Kidney capillary endothelial cell (primary cell): ENCODE measurements at places on chromosomes 4 and X.
A peak's percentile ranks its signal among the peaks of the same experiment; 100 is the strongest.

GRCh38 chr4:139691-140090 lies 15.4 kb downstream of the ZNF718 start:
- no peak for DNase-seq

GRCh38 chrX:24426340-24426913 lies 38.7 kb upstream of the PDK3 start:
- DNase-seq, result no peak

GRCh38 chrX:20372533-20372932 lies 105.8 kb upstream of the RPS6KA3 start:
- DNase-seq, result no peak

DNA sequence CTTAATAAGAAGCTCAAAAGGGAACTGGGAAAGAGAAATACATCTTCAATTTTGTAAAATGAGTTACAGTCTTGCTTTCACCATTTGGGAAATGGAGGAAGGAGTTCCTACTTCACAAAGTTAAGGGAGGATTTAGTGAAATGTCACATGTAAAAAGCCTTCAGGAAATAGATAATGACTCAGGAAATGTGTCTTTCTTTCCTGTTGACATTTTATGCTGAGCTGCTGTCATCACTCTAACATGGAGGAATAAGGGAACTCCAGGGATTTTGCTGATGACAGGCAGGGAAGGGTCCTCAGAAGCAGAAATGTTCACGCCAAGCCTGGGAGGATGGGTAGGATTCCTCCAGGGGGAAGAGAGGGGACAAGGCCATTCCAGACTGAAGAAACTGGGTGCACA lies 251.1 kb downstream of the USP46 start:
- DNase-seq, result peak; percentile 75

- no peak for DNase-seq
Measured at GRCh38 chr4:15809058-15809457, 30.9 kb downstream of the CD38 start.

DNA sequence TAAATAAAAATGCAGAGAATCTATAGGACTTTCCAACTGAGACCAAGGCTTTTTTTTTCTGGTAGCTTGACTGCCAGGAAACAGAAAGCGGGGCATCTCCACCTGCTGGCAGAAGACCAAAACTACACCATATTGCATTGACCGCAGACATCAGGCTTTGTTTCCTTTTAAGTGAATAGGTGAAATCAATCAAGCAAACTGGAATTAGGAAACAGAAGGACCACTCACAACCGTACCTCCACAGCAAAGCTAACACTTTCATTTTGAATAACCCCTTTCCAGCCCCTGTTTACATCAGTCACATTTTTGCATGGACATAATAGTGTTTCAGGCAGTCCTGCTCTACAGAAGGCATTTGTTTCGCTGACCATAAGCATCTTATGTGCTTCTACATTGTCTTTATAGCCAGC lies 218.2 kb downstream of the IDS start:
- peak; percentile 45 for DNase-seq

- DNase-seq, result no peak
Measured at GRCh38 chrX:41703574-41704029, 14.8 kb downstream of the GPR34 start.

GRCh38 chrX:31127716-31128115 lies 55.9 kb upstream of the FTHL17 start:
- no peak for DNase-seq

GRCh38 chr4:161376275-161376674 lies 787.5 kb downstream of the FSTL5 start:
- no peak for DNase-seq

GRCh38 chr4:122313006-122313646 lies 65.7 kb upstream of the ADAD1 start:
- no peak for DNase-seq

GRCh38 chr4:69748173-69748572 lies 12.2 kb downstream of the SULT1B1 start:
- no peak for DNase-seq

- DNase-seq, result no peak
Measured at GRCh38 chrX:136541294-136541693, 9.3 kb downstream of the VGLL1 start.
